ENCODE measurements at places on chromosomes 4 and X. TPM values are rescaled to one million over a fixed set of nuclear protein-coding genes. Genes with fewer than 3 reads are reported as not detected.

DNA sequence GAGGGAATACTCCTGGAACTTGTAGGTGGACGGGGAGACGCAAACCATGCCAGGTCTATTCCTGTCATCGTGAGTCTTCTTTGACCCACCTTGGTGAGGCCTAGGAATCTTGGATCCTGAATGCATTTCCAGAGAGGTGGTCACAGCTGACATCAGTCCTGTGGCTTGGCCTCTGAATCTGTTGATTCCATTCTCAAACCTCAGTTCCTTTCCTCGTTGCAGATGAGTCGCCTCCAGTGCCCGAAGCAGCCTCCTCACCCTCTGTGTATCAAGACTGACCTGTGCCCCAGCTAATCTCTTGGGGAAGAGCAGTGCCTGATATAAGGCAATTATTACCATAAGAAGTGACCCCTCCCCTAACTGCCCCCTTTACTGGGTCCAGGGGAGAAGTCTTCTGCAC is 118.1 kb downstream of the SMIM20 start:
- DNase-seq, result no peak
- peaks cover 2% of the 10 kb centered on the region for H3K27me3 ChIP-seq
- H3K4me1 ChIP-seq, result peaks cover 31% of the 10 kb centered on the region

DNA sequence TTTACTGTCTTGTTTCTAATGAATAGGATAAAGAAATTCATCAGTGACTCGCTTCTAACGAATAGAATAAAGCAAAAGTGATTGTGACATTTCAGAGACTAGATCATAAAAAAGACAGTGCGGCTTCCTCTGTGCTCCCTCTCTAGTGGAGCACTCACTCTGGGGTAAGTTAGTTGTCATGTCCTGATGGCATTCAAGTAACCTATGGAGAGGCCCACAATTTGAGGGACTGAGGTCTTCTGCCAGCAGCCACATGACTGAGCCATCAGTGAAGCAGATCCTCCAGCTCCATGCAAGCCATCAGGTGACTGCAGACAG is 72.4 kb downstream of the YIPF6 start:
- DNase-seq, result no peak
- no peak overlapping the region for H3K4me3 ChIP-seq
- H3K4me1 ChIP-seq, result no peaks in the 10 kb centered on the region
- no peak overlapping the region for H3K27ac ChIP-seq
- H3K36me3 ChIP-seq, result no peaks in the 10 kb centered on the region
- no peaks in the 10 kb centered on the region for H3K27me3 ChIP-seq

GRCh38 chr4:115668396-115668795 is 555.0 kb upstream of the NDST4 start:
- H3K27ac ChIP-seq, result no peak overlapping the region
- no peaks in the 10 kb centered on the region for H3K36me3 ChIP-seq
- no peak for DNase-seq
- peaks cover 7% of the 10 kb centered on the region for H3K4me1 ChIP-seq
- no peaks in the 10 kb centered on the region for H3K27me3 ChIP-seq

DNA sequence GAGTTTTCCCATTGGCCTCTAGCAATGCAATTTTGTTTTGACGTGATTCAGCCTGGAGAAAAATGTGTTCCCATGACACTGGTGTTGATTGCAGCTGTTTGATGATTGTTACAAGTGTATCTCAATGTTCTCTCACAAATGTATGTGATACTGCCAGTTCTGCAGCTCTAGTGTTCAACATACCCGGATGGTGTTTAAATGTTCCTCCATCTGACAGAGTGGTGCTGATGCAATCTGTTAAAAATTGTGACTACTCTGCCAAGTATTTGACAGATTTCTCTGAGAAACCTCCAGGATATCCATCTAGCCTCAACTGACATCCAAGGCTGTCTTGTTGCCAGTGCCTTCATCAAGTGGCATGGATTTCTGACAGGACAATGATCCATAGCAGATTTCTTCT is 657.2 kb upstream of the DIAPH2 start:
- H3K27me3 ChIP-seq, result peaks cover 2% of the 10 kb centered on the region
- no peak overlapping the region for H3K27ac ChIP-seq
- no peaks in the 10 kb centered on the region for H3K36me3 ChIP-seq
- no peak for DNase-seq
- no peak overlapping the region for H3K4me3 ChIP-seq

- no peak overlapping the region for H3K4me3 ChIP-seq
- H3K27me3 ChIP-seq, result peaks cover 46% of the 10 kb centered on the region
- H3K4me1 ChIP-seq, result no peaks in the 10 kb centered on the region
- DNase-seq, result no peak
Measured at GRCh38 chrX:115259238-115259875, 25.5 kb upstream of the LRCH2 start.

DNA sequence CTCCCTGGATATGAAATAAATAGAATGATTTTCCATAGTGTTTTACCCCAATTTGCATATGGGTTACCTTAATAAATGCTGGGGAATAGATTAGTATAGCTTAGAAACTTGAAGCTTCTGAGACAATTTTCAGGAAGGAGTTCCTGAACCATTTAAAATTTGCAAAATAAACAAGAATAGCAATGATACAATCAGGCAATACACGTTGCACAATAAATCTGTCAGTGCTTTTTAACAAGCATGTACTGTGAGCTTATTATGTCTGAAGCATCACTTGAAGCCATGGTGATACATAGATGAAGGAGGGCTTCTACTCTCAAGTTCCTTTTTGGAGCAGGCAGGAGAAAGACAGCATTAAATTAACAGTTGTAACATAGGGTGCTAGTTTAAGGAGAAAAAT is 84.2 kb upstream of the WDFY3 start:
- peaks cover 20% of the 10 kb centered on the region for H3K27me3 ChIP-seq
- no peaks in the 10 kb centered on the region for H3K36me3 ChIP-seq
- H3K4me3 ChIP-seq, result no peak overlapping the region
- H3K27ac ChIP-seq, result no peak overlapping the region

DNA sequence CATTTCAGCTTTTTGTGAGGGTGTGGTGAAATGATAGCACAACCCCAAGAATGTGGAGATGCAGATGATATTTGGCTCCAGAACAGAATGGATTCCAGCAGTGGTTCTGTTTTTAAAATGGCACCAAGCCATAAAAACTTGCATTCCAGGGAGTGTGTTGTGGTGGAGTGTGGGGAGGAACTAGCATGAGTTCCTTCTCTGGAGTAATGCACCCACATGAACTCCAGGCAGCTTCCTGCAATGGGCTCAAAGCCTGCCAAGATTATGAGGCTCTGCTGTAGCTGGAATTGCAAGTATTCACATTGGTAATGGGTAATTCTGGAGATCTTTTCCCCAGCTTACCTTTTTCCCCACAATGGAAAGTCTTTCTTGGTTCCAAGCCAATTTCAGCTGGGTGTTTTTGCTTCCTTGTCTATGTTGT is 161.4 kb downstream of the RAB28 start:
- no peak overlapping the region for H3K27ac ChIP-seq
- no peaks in the 10 kb centered on the region for H3K27me3 ChIP-seq
- no peaks in the 10 kb centered on the region for H3K36me3 ChIP-seq
- no peak for DNase-seq
- no peak overlapping the region for H3K4me3 ChIP-seq
- peaks cover 4% of the 10 kb centered on the region for H3K4me1 ChIP-seq

DNA sequence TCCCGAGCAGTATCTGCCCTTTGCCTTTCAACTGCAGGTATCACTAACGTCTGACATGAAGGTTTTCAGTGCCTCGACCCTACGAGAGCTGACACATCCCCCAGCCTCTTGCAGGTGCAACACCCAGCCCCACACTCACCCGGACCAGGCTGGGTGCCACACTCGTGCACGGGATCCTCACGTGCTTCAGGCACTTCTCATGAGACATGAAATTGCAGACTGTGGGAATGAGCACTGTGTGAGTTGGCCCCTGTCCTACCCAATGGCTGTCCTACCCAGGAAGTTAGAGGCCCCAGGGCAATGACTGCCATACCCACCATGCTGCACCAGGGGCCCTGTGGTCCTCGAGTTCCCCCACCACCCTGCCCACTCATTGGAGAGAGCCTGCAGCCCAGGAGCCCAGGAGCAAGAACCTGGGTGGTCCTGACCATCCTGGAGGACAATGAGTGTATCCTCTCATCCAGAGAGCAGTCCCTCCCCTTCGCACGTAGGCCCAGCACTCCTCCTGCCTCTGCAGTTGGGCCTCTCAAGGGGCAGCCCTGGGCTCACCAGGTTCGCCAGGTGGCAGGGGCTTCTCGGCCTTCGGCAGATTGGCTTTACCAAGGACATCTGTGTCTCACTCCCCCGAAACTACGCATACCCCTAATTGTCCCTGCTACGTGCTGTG is 2.4 kb downstream of the DGKQ start:
- H3K36me3 ChIP-seq, result no peaks in the 10 kb centered on the region
- DNase-seq, result no peak
- H3K27me3 ChIP-seq, result no peaks in the 10 kb centered on the region
- peak overlapping the region; percentile 40 for H3K4me3 ChIP-seq

- no peaks in the 10 kb centered on the region for H3K4me1 ChIP-seq
- no peak within 1 kb of the TSS for H3K4me3 ChIP-seq
- DNase-seq, result no peak
- H3K36me3 ChIP-seq, result no peaks in the 10 kb centered on the region
- peaks cover 28% of the 10 kb centered on the region for H3K27me3 ChIP-seq
Measured at GRCh38 chr4:2059046-2059725, at the start of gene NAT8L. TSS of gene NAT8L (plus strand) at chr4:2059327. CDS start at chr4:2059512, 185 bp downstream.

DNA sequence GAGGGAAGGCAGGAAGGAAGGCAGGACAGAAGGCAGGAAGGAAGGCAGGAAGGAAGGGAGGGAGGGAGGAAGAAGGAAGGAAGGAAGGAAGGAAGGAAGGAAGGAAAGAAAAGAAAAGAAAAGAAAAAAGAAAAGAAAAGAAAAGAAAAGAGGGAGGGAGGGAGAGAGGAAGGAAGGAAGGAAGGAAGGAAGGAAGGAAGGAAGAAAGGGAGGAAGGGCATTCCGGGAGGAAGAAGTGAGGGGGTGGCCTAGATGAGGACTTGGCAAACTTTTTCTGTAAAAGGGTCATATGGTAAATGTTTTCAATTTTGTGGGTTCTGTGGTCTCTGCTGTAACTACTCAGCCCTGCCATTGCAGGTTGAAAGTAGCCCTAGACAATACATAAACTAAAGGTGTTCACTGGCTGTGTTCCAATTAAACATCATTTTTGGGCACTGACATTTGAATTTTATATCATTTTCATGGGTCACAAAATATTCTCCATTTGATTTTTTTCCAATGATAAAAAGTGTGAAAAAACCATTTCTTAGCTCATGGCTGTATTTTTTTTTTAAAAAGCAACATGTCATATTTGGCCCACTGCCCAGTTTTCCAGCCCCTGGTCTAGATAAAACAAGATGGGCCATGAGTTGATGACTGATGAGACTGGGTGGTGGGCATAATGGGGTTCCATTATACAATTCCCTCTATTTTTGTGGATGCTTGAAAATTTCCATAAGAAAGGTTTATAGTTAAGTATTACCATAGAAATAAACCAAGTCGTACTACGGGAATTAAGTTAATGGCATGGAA is 3.1 kb downstream of the ZNF630 start:
- H3K27ac ChIP-seq, result no peak overlapping the region
- no peak overlapping the region for H3K4me3 ChIP-seq
- no peak for DNase-seq
- H3K27me3 ChIP-seq, result no peaks in the 10 kb centered on the region

DNA sequence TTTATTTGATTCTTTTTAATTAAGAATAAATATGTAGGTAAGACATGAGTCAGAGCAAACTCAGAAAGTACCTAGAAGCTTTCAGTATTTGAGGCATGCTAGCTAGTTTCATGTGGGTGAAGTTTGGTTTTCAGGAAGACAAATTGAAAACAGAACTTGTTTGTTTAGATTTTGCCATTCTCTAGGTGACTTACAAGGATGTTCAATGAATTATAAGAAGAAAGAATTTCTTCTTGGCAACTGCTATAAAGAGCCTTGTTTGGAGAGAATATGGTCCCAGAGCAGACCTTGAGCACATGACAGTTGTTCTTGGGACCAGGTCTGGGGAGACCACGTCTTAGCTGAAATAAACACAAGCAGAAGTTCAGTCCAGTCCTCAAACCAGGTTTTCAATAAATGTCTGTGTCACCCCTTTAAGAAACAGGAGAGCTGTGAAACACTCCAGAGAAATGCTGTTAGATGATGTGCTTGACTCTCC is 38.0 kb upstream of the IL21 start:
- H3K27ac ChIP-seq, result no peak overlapping the region
- H3K4me3 ChIP-seq, result no peak overlapping the region
- H3K4me1 ChIP-seq, result peaks cover 2% of the 10 kb centered on the region
- DNase-seq, result no peak

DNA sequence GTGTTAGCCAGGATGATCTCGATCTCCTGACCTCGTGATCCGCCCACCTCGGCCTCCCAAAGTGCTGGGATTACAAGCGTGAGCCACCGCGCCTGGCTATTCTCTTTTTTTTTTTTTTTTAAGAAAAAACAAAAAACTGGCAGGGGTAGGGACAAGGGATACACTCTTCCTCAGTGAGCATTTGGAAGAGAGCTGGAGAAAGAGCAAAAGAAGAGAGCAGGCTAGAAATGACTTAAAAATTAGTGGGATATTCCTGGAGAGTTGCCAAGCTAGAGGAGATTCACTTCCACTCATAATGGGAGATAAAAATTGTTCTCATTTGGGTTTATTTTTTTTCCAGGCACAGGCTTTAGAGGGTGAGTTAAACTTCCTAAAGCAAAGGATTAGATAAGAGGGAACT is 140.0 kb upstream of the SCML1 start:
- H3K4me3 ChIP-seq, result no peak overlapping the region
- DNase-seq, result no peak
- no peaks in the 10 kb centered on the region for H3K36me3 ChIP-seq

GRCh38 chrX:72270316-72270866 is 6.7 kb downstream of the RPS4X start:
- peak; percentile 46 for DNase-seq
- peaks cover 60% of the 10 kb centered on the region for H3K36me3 ChIP-seq
- H3K4me1 ChIP-seq, result peaks cover 55% of the 10 kb centered on the region
- H3K27ac ChIP-seq, result no peak overlapping the region

DNA sequence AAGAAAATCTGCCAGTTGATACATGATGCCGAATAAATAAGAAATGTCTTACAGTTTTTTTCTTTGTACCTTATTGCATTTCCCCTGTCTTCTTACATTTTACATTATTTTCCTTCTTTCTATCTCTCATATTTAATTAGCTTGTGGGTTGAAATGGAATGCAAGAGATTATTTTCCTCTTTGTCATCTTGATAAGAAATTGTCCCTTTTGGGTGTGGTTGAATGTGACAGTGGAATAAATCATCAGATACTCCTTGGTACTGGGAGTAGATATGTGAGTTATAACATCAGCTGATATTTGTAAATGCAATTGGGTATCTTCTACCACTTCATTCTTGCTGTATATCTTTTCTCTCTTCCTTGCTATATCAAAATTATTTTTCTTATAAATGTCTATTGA is 997.4 kb downstream of the RAPGEF2 start:
- H3K27me3 ChIP-seq, result peaks cover 5% of the 10 kb centered on the region
- no peak overlapping the region for H3K27ac ChIP-seq
- DNase-seq, result no peak
- no peaks in the 10 kb centered on the region for H3K36me3 ChIP-seq
- H3K4me1 ChIP-seq, result no peaks in the 10 kb centered on the region

SPATA4 gene
- 0.76 TPM for total RNA-seq

NEK1 gene
- 17.7 TPM for total RNA-seq

ARHGAP36 gene
- total RNA-seq, result not detected

HTT gene
- 44.9 TPM for total RNA-seq

TMEM47 gene
- total RNA-seq, result 51.6 TPM
